ENCODE measurements at places on chromosomes 1 and 21.

DNA sequence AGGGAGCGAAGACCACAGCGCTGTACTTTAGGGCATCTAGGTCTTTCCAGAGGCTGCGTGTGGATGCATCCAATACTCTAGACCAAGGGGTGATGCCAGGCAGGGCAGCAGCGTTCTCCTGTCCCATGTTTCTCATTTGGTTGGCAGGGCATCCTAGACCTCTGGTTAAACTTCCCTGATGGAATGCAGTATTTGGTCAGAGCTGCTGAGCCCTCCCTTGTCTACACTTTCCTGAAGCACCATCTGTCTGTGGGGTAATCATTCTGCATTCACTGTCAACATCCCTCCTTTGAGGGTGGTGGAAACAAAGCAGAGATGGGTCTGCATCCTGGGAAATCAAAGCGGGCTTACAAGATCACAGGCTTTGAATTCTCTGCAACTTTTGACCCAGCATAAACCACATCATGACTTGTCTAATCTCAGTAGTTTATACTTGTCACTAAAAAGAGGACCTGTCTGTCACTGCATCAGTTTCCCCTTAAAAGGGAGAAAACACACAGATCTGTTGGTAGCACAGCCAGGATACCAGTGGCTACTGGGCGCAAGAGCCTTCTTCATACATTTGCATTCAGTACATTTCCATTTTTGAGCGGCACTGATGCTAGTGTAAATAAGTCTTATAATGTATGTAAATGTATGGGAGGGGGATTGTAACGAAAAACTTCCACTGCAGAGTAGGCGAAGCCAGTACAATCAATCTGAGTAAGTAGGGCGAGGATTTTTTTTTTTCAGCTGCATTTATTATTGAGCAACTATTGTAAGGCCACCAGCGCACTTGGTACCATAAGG lies 106.3 kb downstream of the GALNT2 start:
- DNase-seq: no peak

DNA sequence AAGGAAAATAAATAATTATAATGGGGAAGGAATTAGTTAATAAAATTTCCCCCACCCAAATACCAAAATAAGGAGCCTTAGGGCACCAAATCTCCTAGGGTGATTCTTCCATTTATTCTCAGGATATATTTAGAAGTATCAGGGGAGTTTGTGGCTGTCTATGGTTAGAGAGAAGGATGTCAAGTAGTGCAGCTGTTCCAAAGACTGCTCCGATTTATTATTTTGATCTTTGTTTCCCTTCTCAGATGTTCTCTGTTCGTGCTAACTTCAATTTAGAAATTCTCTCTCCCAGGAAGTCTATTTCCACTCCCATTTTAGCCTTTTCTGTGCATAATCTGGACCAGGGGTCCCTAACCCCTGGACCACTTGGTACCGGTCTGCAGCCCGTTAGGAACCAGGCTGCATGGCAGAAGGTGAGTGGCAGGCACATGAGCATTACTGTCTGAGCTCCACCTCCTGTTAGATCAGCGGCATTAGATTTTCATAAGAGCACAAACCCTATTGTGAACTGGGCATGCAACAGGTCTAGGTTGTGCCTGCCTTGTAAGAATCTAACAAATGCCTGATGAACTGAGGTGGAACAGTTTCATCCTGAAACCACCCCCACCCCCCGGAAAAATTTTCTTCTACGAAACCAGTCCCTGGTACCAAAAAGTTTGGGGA lies 9.3 kb upstream of the MAST2 start:
- DNase-seq: no peak

GRCh38 chr1:44783697-44784093 lies 4.3 kb downstream of the BEST4 start:
- no peak for DNase-seq

- no peak for DNase-seq
These were observed 44.6 kb downstream of the MIGA1 start for GRCh38 chr1:77824079-77824478.

DNA sequence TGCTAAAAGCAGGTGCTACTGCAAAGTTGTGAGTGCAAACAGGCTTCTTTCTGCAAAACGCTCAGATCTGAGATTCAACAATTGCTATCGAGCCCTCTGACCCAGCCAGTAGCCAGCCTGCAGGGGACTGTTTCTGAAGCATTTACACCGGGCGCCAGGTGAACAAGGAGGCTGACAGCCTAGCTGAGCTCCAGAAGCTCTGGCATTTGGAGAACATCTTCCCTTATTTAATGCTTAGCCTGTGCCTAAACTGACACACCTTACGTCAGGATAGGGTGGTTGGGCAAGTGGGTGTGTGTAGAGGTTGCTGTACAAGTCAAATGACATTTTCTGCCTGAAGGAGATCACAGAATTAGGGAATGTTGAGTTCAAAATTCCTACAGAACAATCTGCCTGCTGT lies 15.8 kb upstream of the PLA2G2C start:
- no peak for DNase-seq

GRCh38 chr1:26287033-26287711 lies 7.3 kb downstream of the SH3BGRL3 start:
- peak; percentile 80 for DNase-seq

DNA sequence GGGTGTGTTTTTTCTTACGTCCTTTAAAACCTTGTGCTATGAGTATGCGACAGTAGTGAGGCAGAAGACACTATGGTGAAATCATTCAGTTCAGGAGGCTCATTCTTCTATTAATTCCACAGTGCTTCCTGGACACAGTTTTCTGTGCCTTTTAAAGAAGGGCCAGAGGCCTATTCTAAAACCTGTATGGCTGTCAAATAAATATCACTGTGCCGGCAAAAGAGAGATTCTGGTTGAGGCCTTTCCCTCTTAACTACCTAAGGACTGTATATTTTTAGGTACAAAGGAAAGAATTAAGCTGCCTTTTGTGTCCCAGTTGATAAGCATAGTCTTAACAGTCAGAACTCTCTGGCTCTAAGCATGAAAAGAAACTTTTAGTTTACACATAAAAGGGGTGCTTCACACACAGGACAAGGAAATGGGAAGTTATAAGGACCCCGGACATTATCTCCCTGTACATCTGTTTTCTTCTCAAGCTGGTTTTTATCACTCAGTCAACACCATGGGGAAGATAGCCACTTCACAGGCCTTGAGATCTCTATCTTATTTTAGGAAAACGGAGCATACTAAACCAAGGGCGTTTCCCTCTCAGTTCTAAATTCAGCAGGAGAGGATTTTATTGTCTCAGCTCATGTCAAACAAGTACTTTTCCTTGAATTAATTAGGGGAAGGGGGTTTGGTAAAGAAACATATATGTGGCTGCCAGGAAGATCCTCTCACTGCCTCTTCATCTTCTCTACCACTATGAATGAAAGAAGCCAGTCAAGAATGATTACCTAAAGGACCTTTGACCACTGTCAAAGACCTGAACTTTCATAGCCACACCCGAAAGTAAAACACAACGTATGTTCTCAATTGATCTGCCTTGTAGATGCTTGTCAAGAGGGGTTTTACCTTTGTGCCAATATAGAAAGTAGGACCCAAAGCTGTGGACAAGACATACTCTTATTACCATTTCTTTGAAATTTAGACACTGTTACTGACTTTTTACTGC lies 71.4 kb upstream of the HSPA13 start:
- no peak for DNase-seq

- no peak for DNase-seq
These were observed 20.6 kb downstream of the STXBP3 start for GRCh38 chr1:108767115-108767514.

Data from CD4-positive, alpha-beta T cell treated with Interleukin-12 subunit alpha and Interleukin-12 subunit beta, for 1 hour (primary cell).